ENCODE measurements at places on chromosomes 16 and 17.

- no peak for DNase-seq
Observed at GRCh38 chr16:81657224-81657623, 121.9 kb upstream of the PLCG2 start.

DNA sequence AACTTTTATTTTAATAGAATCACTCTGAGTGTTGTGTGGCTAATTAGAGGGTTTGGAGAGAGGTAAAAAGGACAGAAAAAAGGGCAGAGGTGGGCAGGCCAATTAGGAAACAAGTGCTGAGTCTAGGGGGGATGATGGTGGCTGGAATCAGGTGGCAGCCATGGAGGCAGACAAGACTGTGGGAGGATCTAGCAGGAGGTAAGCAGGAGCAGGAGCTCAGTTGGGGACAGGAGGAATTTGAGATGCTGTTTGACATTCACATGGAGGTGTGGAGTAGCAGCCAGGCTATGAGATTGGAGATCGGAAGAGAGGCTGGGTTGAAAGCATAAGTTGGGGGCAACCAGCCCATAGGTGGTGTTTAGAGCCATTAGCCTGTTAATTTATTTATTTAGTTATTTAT lies 3.7 kb upstream of the MT4 start:
- no peak for DNase-seq

- no peak for DNase-seq
Observed at GRCh38 chr17:46935658-46936266, 12.8 kb downstream of the GOSR2 start.

DNA sequence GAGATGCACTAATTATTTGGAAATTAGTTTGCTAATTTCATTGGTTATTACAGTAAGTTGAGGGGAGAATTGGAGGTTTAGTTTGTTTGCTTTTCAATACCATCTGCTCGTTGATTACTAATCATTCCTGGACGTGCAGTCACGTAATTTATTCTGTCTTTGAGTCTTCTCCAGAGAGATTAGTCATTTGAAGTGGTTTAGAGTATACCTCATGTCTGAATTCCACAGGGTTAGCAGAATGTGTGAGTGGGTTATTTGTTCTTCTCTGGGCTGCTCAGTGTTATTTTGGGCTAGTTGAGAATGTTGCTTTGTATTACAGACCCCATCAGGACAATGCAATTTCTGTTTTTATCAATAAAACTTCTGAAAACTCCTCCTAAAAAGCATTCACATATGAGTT lies 265.0 kb downstream of the RBFOX1 start:
- DNase-seq: no peak

DNA sequence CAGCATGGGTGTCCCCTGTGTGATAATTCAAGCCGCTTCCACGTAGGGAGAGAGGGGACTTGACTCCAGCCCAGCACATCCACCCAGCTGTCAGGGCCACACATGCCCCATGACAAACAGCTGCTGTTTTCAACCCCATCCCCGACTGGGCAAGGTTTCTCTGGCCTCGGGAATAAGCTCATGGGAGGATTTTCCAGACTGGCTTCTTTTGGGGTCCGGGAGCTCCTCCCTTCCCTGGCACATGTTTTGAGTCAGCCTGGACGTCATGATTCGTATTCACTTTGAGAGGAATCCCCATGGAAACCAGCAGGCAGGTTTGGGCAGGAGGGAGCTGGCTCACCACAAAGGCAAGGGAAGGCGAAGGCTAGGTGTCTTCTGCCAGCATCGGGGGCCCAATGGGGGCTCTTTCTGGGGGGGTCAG lies 156.4 kb downstream of the CMIP start:
- no peak for DNase-seq

Data from activated CD4-positive, alpha-beta T cell treated with anti-CD3 and anti-CD28 coated beads, Interleukin-2, amount 50 U/mL, for 24 hours (primary cell).